Stimulated activated CD8-positive, alpha-beta memory T cell treated with anti-CD3 and anti-CD28 coated beads, Interleukin-7, amount 100 ng/mL, for 24 hours (primary cell): ENCODE measurements at places on chromosomes 2 and 18.

DNA sequence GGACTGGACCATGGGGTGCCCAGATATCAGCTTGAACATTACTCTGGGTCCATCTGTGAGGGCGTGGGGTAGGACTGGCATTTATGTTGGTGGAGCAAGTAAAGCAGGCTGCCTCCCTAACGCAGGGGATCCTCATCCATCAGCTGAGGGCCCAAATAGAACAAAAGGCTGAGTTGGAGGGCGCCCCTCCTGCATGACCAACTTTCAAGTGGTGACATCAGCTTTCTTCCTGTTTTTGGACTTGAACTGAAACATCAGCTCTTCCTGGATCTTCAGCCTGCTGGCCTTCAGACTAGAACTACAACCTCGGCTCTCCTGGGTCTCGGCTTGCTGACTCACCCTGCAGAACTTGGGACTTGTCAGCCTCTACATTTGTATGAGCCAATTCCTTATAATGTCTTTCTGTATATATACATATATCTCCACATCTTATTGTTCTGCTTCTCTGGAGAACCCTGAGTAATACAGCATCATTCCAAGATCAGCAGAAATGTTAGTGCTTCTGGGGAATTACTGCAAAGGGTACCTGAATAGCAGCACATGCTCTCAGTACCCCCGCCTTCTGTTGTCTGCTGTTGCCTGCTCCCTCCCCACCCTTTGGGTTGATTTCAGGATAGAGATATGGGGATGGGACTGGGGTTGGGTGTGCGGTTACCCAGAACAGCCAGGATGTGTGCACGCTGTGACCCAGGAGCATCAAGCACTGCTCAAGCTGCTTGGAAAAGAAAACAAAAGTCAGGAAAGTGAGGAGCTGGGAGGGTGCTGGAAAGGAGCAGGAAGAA lies 20.0 kb downstream of the TMEM127 start:
- DNase-seq = no peak

DNA sequence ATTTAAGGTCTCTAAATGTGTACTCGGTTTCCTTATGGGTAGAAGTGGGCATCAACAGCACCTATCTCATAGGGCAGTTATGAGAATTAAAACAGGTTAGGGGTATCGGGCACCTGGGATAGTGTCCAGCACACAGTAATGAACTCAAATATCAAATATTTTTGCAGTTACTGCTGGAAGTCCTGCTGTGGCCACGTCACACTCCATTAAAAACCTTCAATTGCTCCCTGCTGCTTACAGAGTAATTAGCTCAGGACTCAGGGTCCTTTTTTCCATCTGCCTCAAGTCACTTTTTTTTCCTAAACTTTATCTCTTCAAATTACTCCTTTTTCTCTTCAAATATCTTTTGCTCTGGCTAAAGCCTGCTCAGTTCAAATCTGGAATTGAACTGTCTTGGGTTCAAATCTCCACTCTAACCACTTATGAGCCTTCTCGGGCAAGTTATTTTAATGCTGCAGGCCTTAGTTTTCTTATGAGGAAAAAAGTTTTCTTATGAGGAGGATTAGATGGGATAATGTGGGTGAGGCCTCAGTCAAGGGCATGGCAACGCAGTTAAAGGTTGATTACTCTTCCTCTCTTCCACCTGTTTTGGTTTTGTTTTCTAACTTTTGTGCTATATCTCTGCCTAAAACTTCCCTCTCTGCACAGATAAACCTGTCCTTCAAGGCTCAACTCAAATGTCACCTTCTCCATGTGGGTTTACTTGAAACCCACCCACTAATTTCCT lies 36.6 kb downstream of the SPRED2 start:
- DNase-seq = no peak

- DNase-seq = no peak
Measured at GRCh38 chr2:46230677-46231425, 66.4 kb upstream of the EPAS1 start.

DNA sequence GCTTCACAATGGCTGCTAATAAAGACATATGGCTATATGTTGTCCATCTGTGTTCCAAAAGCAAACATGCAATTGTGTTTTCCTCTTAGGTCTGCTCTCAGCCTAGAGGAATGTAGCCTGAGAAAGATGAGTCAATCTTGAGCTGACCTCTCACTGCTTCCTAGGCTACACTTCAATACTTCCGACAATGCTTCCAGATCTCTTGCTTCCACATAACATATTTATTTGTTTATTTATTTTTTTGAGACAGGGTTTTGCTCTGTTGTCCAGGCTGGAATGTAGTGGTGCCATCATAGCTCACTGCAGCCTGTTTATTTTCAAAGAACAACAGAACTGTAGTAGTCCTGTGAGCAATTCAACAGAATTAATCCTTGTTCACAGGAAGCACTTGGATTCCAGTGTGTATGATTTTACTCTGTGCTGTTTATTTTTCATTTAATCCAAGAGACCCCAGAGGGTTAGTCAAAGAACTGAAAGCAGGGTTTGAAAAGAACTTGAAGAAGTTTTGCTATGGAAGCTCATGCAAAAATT lies 437.9 kb downstream of the TXNL1 start:
- no peak for DNase-seq

DNA sequence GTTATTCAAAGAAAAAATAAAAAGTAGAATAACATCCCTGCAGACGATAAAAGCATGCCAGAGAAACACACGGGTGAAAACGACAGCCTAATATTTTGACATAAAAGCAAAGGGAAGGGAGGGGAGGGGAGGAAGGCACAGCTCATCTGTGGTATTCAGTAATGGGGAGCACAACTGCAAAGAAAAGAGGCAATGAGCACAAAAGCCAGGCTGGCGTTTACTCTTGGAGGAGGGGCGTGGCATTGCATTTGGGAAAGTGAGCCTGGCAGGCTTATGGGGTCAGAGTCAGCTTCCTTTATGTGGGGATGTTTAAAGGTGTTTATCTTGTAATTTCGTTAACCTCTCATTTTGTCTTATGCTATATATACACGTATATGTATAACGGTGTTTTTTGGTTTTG lies 53.2 kb downstream of the STEAP3 start:
- DNase-seq = no peak

- DNase-seq = no peak
Measured at GRCh38 chr18:25798046-25798445, 292.4 kb downstream of the SS18 start.

- no peak for DNase-seq
Measured at GRCh38 chr2:44974064-44974715, 32.7 kb downstream of the SIX3 start.
